ENCODE measurements at places on chromosomes 4 and X.

- no peak for DNase-seq
Measured at GRCh38 chr4:151355155-151355554, 29.8 kb upstream of the SH3D19 start.

DNA sequence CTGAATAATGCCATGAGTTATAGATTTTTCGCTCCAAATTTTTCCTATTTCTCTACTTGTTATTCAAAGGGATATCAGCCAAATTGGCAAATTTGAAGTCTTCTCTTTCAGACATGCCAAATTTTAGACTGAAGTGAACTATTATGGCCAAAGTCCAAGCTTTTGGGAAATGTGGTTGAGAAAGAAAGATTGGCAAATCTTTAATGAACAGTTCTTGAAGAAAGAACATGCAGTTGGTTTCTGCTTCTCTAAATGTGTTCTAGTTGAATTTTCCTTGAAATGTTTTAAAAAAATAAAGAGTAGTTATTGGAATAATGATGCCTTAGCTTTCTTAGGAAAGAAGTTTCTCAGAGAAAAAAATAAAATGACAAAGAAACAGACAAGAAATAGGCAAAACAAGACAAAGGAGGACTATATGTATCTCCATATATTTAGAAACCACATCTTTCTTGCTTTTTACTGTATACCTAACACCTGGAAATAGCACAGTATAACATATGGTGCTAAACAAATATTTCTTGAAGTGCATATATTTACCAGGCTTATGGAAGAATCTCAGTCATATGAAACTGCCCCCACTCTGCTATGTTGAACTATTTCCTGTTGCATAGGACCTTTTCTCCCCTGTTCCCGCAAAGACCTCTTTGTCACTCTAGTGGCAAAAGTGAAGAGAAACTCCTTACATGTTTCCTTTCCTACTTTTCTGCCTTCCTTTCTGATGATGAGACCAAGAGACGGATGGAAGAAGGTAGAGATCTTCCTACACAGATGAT, 250.0 kb downstream of the ARHGAP24 start:
- no peak for DNase-seq

DNA sequence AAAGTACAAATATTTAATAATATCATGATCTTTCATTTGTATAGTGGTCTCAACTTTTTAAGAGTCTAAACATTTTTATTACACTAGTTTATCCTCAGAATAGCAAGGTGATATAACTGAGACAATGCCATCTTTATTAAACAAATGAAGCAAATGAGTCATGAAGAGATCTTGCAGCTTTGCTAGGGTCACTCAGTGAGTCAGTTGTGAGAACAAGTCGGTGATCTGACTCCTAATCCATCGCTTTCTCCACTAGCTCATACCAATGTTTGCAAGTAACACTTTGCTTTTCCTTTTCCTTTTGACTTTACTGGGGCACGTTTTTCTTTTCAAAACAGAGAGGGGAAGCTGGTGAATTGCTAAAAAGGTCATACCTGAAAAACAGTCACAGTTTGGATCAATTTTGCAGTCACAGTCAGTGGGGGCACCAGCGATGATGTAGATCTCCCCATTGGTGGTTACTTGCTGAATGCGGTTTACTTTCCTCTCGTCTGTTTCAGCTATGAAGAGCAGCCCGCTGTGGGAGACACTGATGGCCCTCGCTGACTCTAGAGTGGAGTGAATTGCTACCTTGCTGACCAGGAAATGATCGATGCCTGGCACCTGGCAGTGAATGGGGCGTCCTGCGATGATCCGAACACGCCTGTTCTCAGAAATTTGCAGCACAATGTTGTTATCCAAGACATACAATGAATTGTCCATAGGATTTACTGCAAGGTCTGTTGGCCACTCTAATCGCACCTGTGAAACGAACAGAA, 75.7 kb downstream of the SH2D1A start:
- no peak for DNase-seq

DNA sequence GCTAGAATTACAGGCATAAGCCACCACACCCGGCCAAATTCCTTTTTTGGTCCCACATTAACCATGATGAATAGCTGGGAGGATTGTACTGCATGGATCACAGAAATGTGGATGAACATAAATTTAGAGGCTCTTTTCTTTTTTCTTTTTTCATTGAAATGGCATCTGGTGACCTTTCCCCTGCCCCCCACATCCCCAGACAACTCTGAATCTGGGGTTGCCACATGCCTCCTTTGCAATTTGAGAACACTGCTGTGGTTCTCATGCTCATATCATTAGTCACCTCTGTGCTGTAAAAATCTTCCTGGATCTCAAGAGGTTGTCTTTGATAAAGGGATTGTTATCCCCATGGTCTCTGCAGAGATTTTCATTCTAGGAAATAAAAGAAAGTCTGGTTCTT, 22.8 kb upstream of the FMR1NB start:
- no peak for DNase-seq

- DNase-seq, result no peak
Measured at GRCh38 chr4:95091272-95091671, 333.5 kb downstream of the BMPR1B start.

DNA sequence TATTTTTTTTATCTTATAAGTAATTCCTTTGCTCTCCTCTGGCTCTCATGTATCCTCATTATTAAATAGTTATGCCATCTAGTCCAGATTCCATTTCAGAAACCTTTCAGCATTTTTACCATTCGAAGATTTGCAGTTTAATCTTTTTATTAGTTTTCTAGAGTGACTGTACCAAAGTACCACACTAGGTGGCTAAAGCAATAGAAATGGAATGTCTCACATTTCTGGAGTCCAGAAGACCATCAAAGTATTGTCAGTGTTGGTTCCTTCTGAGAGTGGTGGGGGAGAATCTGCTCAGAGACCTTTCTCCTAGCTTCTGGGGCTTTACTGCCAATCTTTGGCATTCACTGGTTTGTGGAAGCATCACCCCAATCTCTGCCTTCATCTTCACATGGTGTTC, 3.7 kb upstream of the PNMA3 start:
- no peak for DNase-seq

DNA sequence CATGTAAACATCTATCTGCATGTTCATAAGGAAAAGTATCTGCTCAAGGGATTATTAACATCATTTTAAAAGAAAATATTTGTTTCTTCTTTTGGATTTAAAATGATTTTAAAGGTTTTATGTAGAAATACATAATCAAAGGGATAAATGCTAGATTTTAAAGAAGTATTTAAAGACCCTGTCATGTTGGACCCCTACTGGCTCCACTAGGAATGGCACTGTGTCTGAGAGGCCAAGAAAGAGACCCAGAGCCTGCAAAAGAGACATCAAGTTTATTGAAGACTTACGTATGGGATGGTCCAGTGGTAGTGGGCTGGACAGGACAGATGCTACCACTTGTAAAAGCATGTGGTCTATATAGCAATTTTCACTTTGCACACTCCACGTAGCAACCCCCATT, 78.7 kb upstream of the PCDH18 start:
- DNase-seq, result no peak

DNA sequence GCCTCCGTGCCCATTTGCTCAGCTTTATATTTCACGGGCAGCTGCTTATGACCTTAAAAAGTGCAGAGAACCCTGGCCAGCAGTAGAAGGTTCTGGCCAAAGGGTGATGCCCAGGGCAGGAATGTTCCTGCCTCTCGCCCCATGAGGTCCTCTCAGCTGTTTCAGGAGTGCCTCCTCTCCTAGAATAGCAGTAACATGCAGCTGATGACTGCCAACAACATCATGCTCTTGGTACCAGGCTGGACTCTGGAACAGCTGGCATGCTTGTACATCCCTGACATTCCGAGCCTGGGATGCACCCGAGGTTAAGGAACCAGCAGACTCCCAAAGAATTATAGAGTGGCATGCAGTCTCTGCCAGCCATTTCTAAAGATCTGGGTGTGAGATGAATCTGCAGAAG, 11.7 kb upstream of the TENM3 start:
- DNase-seq, result no peak

GRCh38 chrX:31609130-31609529, 537.3 kb upstream of the FTHL17 start:
- no peak for DNase-seq

GRCh38 chr4:105150503-105150902, 3.8 kb downstream of the TET2 start:
- no peak for DNase-seq

DNA sequence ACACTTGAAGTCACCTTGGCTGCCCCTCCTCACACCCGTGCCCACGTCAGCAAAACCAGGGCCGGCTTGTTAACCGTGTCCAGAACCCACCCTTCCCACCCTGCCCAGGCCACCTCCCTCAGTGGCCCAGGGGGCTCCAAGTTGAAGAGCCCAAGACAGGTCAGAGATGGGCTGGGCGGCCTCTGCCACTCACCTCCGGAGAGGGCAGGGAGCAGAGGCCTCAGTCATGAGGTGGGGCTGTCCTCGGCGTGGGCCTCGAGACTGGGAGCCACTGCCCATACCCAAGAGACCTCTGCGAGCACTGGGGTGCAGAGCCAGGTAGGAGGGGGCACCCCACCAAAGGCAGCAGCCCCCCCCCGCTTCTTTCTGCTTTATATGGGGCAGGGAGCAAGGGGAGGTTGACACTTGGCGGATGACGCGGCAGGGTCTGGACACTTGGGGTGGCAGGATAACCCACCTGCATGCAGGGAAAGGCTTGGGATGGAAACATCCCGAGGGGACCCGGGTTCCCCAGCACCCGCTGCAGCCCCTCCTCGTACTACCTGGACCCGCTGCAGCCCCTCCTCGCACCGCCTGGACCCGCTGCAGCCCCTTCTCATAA, 38.0 kb upstream of the SPON2 start:
- DNase-seq, result no peak

- DNase-seq, result no peak
Measured at GRCh38 chrX:72269671-72270251, 7.3 kb downstream of the RPS4X start.
